ENCODE measurements at places on chromosomes 11 and 22.

- DNase-seq: no peak
Measured at GRCh38 chr11:117928446-117929141, 608 bp downstream of the TMPRSS13 start.

DNA sequence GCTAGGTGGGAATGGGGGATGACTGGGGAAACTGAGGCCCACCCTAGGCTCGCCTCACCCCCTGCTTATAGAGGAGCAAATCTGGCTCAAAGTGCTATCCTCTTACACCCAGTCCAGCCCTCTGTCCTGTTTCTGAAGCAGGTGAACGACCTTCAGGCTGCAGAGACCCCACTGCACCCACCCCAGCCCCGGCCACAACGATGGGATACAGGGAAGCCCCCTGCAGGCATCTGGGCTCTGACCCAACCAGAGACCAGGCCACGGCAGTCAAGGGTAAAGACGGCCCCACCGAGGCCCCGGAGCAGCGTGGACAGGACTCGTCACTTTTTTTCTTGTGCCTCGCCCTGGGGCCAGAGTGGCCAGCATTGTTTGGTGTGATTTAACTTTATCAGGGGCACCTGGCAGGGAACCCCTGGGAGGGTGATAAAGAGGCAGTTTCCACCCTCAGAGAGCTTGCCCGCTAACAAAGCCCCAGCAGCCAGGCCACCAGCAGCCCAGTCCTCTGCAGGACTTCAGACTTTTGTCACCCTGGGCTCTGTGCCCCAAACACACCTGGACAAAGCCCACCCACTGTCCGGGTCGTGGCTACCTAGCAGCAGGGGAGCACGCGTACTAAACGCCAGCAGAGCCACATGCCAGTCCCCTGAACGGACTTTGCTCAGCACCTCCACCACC lies 612.6 kb downstream of the TBC1D22A start:
- no peak for DNase-seq

- no peak for DNase-seq
Measured at GRCh38 chr11:117249571-117249970, 17.1 kb downstream of the RNF214 start.

DNA sequence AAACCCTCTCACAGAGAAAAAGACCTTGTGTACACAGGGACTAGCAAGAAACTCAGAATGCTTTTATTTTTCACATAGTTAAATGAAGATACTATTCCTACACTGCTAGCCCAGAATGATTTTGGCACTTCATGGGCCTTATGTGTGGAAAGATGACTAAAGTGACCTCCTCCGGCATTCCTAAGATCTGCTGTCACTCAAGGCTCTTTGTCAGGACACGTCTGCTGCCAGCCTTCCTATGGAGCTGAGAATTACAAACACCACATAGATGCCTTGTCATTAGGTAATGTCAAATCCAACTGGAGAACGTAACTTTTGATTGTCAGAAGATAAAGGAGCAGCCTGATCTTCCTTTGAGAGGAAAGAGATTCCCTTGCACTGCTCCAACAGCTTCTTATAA lies 249.1 kb downstream of the FAT3 start:
- DNase-seq: no peak

DNA sequence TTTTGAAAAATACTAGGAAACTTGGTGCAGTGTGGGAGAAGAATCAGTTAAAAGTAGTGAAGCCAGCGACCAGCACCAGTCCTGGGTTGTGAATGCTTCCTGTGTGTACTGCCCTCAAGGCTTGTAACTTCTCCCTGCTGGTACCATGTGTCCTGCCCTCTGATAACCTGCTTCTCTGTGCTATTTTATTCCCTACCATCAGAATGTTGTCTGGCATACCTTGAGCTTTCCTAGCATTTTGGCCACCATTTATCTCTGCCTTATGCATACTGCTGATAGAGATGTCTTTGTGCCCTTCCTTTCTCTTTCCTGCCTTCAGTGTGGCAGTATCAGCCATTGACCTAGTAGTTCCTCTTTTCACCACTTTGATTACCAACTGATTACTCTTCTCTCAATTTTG lies 2.0 kb downstream of the GTF2H1 start:
- DNase-seq: no peak

DNA sequence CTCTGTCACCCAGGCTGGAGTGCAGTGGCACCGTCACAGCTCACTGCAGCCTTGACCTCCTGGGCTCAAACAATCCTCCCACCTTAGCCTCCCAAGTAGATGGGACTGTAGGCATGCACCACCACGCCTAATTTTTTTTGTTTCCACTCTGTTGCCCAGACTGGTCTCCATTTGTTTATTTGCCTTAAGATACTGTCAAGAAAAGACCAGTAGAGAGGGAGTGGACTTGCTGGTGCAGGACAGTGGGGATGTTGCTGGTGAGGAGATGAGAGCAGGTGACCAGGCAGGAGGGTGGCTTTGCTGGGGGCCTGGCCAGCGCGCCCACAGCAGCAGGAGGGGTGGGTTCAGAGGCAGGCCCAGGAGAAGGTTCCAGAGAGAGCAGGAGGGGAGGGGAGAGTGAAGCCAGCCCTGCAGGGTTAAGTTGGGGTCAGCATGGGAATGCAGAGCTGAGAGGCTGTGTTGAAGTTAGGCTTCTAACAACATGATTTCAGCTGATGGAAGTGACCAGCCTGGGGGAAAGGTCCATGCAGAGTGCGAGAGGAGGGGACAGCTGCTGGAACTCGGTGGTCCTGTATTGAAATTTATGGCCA lies 35.8 kb downstream of the NADSYN1 start:
- DNase-seq: no peak

- DNase-seq: no peak
Measured at GRCh38 chr11:111115890-111116289, 129.6 kb upstream of the POU2AF2 start.

DNA sequence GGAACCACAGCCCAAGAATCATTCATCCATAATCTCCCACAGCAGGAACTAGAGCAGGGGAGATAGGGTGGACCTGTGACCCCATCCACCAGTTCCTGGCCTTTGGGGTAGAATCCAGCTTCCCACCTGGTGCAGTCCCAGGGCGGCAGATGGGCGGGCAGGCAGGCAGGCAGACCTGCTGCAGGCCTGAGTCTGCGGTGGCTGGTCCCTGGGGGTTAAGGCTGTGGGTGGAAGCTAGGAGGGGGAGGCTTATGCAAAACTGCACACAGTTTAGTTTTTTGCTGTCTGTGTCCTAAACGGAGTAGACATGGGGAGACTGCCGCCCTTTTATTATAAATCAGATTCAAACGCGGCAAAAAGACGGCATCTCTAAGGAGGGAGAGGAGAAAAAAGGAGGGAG lies 4.5 kb upstream of the NEFH start:
- no peak for DNase-seq

DNA sequence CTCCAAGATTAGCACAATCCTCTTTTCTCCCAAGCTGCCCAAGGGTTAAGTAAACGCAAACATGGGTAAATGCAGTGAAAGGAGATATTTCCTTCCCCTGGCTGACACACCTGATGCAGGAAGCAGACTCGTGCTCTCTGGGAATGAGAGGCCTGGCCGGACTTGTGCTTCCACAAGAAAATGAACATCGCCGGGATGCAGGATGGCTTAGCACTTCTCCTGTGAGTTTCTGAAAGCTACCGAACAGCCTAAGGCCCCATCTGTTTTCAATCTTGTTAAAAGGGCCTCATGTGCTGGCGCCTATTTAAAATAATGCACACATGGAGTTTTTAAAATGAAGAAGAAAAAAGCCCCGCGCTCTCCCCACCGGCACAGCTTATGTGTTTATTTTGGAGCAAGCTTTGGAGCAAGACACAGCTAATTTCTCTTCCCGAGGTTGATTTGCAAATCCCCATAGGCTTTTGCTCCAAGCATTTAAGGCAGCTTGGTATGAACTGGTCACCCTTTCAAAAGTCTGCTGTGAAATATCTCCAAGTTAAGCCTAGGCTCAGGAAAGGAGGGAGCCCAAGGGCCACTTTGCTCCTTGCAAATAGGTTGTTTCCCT lies 100.9 kb downstream of the SYN3 start:
- DNase-seq: no peak

- DNase-seq: peak; percentile 2
Measured at GRCh38 chr11:27571154-27571810, 64.7 kb upstream of the LIN7C start.

DNA sequence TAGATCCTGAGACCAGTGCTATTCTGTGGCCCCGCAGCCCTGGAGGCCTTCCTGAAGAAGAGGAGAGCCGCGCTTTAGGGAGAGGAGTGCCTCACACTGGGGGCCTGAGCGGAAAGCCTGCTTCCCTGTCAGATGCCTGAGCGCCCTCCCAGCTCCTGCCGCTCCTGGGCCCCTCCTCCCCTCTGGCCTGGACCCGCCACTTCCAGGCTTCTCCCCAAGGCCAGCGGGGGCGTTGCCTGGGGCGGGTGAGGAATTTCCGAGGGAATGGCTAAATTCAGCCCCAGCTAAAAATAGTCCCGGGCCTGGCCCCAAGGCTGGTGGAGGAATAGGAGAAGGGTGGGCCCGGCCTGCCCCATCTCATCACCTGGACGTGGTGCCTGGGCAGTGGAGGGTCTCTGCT lies 15.4 kb downstream of the ARHGEF17 start:
- DNase-seq: no peak

- DNase-seq: no peak
Measured at GRCh38 chr11:110148775-110149744, 55.9 kb downstream of the ZC3H12C start.

DNA sequence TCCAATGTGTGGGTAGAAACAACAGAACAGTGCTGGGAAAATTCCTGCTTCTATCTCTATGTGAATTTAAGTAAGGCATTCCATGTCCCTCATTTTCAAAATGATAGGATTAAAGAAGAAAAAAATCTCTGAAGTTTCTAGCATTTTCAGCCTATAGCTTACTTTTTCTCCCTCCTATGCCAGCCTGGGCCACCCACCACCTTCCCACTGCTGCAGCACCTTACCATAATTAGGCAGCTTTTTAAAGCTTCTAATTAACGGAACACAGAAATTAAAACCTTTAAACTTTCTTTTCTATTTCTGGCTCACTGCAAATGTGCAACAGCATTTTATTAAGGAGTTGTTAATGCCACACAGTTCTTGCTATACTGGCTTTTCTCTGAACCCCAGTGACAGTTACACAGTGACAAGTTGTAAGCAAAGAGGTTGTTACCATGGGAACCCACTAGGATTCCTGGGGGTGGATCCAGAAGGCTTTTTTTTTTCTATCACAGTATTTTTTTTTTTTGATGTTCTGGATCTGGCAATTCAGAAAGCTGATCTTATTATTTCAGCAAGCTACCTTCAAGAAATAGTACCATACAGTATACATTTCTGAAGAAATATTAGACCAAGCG lies 20.2 kb downstream of the CELF1 start:
- no peak for DNase-seq

DNA sequence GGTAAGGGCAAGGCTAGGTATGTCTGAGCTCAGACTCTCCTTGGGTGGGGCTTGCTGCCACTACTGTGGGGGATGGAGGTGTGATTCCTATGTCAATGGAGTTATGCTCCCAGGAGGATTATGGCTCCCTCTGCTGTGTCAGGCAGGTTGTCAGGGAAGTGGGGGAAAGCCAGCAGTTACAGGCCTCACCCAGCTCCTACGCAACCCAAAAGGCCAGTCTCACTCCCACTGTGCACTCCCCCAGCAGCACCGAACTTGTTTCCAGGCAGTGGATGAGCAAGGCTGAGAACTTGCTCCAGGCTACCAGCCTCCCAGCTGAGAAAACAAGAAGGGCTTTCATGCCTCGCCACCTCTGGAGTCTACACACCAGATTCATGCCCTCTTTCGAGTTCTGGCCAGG lies 18.2 kb downstream of the C11orf91 start:
- peak; percentile 85 for DNase-seq

GRCh38 chr22:41910050-41911000 lies 4.5 kb downstream of the SHISA8 start:
- no peak for DNase-seq

- DNase-seq: no peak
Measured at GRCh38 chr11:122156940-122157382, 40.9 kb upstream of the BLID start.

DNA sequence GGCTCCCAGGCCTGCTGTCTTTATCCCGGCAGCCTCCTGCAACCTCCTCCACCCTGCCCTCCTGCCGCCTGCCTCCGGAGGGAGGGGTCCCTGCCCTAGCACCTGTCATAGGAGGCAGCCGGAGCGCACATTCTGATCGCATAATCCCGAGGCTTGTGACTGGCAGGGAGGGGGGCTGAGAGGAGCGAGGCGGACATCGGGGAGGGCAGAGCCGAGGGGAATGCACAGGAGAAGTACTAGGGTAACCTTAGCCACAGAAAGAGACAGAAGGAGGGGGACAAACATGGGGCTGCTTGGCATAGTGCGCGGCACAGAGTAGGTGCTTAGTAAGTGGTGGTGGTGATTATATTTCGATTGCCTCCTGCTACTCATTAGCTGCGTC lies 9.2 kb upstream of the ALX4 start:
- no peak for DNase-seq

DNA sequence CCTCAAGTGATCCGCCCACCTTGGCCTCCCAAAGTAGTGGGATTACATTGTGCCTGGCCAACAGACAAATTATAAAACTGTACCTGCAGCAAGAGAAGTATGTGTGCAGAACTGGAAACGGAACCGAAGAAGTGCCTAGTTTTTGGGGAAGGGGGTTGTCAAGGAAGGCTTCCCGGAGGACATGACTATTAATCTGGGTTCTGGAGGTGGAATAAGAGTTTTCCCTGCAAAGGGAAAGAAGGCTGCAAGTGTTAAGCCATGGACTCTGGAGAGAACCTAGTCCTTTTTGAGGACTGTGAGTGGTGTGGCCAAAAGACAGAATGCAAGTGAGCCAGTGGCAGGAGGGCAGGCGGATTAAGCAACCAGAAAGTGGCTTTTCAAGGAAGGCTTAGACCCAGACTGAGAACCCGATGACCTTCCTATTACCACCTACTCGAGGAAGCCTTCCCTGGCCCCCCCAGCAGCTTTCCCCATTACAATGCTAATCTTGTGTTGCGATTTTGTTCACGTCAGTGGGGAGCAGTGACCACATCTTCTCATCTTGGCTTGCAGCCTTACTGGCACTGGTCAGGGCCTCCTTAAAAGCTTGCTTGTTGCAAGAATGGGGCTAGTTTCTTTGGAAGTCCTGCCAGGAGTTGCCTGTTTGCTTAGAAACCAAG lies 5.7 kb upstream of the SEPTIN3 start:
- DNase-seq: no peak

DNA sequence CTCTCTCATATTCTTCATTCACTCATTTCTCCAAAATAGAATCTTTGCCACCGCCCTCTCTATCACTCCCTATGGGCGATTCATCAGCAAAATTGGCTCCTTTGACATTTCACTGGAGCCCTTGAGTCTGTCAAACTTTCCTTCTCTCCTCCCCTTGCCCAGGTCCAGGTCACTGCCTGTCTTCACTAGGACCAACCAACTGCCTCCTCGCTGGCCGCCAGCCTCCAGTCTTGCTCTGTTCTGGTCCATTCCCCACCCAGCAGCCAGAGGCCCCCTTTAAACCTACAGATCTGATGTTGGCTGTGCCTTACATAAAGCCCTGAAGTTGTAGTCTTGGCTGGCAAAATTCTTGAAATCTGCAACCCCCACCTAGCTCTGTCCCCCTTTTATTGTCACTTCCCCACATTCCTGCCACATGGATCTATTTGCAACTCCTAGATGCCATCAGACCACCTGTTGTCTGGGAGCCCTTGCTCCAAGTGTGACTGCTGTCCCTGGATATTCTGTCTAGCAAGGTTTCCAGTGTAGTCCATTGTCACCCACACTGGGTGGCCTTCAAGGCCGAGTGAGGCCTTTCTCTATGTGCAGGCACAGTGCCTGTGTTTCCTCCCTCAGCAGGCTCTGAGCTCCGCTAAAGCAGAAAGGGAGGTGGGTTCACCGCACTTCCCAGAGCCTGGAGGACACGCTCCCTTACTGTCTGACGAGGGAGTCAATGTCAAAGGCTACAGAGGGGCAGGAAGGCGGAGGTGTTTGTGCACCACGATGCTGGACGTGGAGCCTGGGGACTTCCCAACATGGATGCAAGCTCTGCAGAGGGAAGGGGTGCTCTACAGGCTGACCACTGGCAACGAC lies 25.5 kb downstream of the MYEOV start:
- no peak for DNase-seq

- DNase-seq: no peak
Measured at GRCh38 chr11:76653012-76653673, 17.4 kb downstream of the LRRC32 start.
